ENCODE measurements at places on chromosomes 11 and 22. TPM values are rescaled to one million over a fixed set of nuclear protein-coding genes. Genes with fewer than 3 reads are reported as not detected.

SLC25A18 gene
- not detected for total RNA-seq

TSSK2 gene
- not detected for total RNA-seq

SLC5A12 gene
- not detected for total RNA-seq

MFNG gene
- 2.1 TPM for total RNA-seq

CHCHD10 gene
- total RNA-seq: 32.9 TPM

- no peak for DNase-seq
These were observed 359.3 kb downstream of the TENM4 start for GRCh38 chr11:79081471-79082031.

GRCh38 chr11:58927393-58928106 is 11.7 kb upstream of the GLYATL1 start:
- DNase-seq: peak; percentile 12

DNA sequence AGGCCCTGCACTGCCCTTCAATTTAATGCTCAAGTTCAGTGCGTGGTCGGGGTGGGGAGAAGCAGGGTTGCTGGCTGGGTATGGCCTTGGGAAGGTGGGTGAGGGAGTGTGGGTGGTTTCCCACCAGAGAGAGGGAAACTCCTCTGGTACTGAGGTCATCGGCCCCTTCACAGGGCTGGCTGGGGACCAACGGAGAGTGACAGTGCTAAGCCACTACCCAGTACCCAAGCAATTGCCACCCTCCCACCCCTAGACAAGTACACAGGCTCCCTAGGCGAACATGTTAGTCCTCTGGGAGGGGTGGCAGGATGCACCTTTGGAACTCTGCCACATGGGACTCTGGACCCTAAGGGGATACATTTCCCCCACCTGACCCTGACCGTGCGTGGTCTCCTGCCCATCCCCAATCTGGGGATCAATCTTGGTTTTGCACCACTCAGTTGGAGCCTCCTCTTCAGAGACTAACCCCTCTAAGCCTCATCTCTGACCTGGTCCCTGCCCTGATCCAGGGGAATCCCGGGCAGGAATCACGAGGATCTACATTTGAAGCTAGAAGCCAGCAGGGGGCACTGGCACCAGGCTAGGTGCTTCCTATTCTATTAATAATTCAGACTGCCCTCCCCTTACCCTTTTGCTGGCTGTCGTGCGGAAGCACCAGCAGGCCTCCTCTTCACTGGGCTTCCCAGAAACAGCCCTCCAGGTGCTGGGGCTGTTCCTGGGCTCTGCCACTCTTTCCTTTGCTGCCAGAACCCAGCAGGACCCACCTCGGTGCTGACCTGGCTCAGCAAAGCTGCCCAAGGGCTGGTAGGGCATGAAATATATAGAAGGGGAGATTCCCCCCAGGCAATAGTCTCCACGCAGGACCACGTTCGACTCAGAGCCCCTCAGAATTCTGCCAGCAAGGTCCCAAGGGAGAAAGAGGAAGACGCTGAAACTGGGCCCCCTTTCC is 377.7 kb downstream of the TENM4 start:
- DNase-seq: peak; percentile 19

DNA sequence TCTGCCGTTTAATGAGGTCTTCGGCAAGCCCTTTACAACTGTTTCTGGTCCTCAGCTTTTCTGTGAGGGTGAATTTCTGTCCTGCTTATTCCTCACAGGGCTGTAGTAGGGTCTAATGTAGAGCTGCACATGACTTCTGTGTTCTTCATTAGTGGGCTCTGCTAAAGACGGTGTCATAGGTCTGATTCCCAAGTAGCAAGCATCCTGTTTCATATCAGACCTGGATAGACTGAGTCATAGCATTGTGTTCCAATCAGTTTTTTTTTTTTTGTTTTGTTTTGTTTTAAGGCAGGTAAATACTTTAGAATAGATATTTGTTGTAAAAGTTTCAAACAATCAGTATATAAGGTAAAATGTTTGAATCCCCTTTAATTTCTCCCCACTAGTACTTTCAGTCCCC is 35.4 kb downstream of the BIRC2 start:
- no peak for DNase-seq

GRCh38 chr11:78189851-78190250 is 1.1 kb downstream of the USP35 start:
- no peak for DNase-seq

GRCh38 chr11:3104961-3105790 is 48.0 kb upstream of the CARS1 start:
- no peak for DNase-seq

DNA sequence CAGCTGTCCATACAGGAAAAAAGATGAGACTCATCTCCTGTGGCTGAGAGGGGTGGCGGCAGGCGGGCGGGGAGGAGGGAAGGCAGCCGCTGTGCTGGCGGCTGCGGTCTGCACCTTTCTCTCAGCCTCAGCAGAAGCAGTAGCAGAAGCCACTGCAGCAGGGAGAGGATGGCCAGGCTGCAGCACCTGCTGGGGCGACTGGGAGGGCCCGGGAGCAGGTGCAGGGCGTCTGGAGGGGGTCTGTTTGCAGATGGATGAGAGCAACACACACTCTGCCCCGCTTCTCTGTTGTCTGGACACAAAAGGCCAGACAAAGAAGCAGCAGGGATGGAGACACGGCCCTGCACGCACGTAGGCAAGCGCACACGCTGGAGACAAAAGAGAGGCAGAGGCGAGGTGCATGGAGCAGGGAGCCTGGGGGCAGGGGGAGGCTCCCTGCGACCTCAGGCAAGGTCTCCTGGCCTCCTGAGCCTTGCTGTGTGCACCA is 9.3 kb upstream of the MIAT start:
- no peak for DNase-seq

DNA sequence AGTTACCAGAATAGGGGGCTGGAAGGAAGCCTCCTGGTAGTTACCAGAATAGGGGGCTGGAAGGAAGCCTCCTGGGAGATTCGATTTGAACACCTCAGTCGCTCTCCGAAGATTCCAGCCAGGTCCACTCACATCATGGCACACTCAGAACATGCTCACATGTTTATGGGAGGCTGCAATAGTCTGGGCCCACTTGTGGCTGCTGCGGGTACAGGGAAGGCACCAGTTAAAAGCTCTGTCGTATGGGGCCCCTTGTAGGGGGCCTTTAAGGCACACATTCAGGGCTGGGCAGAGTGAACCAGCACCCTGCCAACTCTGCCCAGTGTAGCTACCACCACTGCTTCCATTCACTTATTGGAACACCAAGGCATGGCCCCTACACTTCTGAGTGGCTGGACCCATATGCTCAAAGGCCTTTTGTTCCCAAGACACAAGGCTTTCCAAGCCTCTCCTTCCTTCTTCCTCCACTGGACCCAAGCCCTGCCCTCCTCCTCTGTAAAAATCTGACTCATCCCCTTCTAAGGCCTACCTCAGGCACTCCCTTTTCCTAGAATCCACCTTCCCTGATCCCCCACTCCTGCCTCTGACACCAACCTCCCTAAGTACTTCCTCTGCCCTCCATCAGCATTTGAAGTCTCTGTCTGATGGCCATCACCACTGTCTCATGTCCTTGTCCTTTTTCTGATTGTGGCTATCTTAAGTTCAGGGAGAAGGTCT is 28.0 kb downstream of the USP35 start:
- DNase-seq: no peak

DNA sequence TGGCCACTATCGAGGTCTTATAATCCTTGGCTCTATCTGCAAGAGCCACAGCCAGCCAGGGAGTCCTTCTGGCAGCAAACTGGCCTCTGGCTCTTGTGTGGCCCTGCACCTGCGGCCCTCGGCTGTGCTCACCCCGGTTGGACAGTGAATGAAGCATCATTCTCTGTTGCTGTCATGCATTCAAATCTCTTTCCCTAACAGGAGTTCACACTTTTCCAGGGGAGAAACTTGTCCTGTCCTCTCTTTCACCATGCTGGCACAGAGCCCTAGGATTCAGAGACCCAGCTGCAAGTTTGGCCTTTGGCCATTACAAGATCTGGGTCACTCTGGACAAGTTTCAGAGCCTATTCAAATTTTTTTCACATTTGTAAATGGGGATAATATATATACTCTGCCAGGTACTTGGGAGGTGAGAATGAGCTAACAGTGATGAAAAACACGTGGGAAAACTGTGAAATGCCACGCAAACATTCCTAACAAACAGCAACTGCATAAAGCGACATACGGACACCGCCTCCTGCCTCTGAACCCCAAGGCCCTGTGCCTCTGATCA is 34.2 kb downstream of the TMEM184B start:
- no peak for DNase-seq

GRCh38 chr22:50030297-50031188 is 18.0 kb upstream of the IL17REL start:
- DNase-seq: peak; percentile 81

DNA sequence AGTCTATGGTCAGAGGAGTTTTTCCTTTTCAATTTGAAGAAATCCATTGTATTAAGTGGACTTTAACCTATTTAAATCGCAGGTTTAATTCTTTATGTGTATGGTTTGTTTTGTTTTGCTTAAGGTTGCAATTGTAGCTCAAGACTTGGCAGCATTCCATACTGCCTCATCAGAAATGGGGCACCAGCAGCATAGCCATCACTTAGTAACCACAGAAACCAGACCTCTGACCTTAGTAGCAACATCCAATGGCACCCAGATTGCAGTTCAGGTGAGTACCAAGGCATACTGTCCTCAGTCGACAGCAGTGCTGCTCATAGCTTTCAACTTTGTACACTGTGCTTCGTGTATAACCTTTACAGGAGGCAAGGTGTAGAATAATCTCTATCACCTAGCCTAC is 48.4 kb upstream of the WEE1 start:
- DNase-seq: peak; percentile 71

GRCh38 chr22:43002202-43002586 is 12.8 kb downstream of the PACSIN2 start:
- no peak for DNase-seq

- peak; percentile 23 for DNase-seq
These were observed 139.1 kb upstream of the BDNF start for GRCh38 chr11:27839226-27839913.

Measured in HT-29 (cell line).